ENCODE measurements at places on chromosomes 7 and 10.

DNA sequence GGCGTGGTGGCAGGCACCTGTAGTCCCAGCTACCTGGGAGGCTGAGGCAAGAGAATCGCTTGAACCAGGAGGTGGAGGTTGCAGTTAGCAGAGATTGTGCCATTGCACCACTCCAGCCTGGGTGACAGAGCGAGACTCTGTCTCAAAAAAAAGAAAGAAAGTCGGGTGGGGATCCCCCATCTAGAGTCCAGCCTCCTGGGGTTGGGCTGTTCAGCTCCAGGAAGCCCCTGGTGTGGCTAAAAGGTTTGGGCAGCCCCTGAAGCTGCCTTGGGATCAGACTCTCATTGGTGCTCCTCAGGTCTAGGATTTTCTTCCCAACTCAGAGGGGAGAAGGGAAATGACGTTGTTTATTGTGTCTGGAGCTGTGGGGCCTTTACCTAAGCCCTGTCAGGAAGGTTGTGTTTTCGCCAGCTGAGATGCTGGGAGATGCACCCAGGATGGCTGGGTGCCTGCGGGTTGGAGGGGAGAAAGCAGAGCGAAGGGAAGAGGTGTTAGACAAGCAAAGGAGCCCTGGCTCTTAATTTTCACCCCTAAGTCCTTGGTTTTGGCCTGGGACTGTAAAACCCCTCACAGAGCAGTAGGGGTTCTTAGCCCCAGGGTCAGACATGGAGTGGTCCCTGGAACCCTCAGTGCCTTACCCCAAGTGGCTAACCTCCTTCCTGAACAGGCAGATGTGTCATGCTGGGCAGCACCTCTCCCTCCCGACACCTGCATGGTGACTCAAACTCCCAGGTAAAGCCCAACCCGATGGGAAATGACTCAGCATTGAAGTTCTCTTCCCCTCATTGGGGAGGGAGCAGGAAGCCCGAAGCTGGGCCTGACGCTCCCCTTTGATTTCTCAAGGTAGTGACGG, 21.1 kb downstream of the PLAU start:
- DNase-seq: peak; percentile 60

- DNase-seq: peak; percentile 20
These were observed 69.3 kb downstream of the AP3M1 start for GRCh38 chr10:74081192-74081803.

DNA sequence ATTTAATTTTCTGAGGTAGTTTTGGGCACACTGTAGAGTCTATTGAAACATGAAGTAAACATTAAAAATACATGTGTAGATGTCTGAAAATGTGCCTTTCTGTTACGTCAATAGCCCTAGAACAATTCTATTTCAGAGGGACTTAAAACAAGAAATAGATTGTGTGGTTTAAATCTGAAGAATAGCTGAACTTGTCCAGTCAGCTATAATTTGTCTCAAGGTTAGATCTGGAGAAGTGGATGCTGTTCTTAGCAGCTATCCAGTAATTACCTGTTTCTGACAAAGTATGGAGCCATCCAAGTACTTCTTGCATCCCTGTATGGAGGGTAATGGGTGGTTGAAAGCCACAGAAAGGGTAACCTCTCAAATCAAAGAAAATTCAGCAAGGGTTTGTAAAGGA, 92.8 kb downstream of the SEPTIN7 start:
- DNase-seq: no peak

- DNase-seq: no peak
These were observed 23.2 kb downstream of the BET1 start for GRCh38 chr7:93980744-93981479.

- DNase-seq: no peak
These were observed 57.8 kb downstream of the BAMBI start for GRCh38 chr10:28734938-28735759.

- no peak for DNase-seq
These were observed 1.0 kb upstream of the KCP start for GRCh38 chr7:128911423-128912031.

DNA sequence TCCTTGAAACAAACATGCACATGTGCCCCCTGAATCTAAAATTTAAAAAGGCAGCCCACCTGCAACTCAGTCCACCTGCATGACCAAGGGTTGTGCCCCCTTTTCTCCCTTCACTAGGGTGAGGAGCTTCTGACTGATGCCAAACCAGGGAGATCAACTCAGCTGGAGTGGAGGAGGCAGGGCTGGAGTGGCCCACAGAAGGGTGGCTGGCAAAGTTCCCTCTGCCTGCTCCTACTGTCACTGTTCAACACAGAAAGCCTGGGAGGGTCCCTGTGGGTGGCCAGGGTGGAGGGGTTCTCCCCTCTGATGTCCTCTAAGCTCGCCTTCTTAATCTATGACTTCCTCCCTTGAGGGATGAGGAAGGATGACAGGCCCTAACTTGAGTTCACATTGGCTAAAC, 55.7 kb upstream of the ANTXRL start:
- DNase-seq: no peak

- DNase-seq: no peak
These were observed 31.7 kb upstream of the C10orf90 start for GRCh38 chr10:126702181-126702580.

All from stimulated activated CD4-positive, alpha-beta T cell treated with anti-CD3 and anti-CD28 coated beads, Interleukin-4, amount 100 ng/mL, for 1 hour (primary cell).